Vein endothelial cell (primary cell): ENCODE measurements at places on chromosomes 16 and 17. TPM values are rescaled to one million over a fixed set of nuclear protein-coding genes. Genes with fewer than 3 reads are reported as not detected.

The HOXB7 gene
- 14.4 and 17.9 TPM in 2 replicates for total RNA-seq

The SP6 gene
- total RNA-seq, result 0.33 and 1.2 TPM in 2 replicates

The CDH13 gene
- 167 and 235 TPM in 2 replicates for total RNA-seq

The HOXB1 gene
- total RNA-seq, result not detected in 2 replicates

The CACNG1 gene
- not detected in 2 replicates for total RNA-seq

The DBNDD1 gene
- 13.6 and 34.6 TPM in 2 replicates for total RNA-seq
